ENCODE measurements at places on chromosomes 11 and 22.
A peak's percentile ranks its signal among the peaks of the same experiment; 100 is the strongest.

- DNase-seq = no peak
Observed at GRCh38 chr22:20296598-20296997, 23.3 kb downstream of the DGCR6L start.

- no peak for DNase-seq
Observed at GRCh38 chr11:68048681-68049508, 10.1 kb downstream of the TCIRG1 start.

- DNase-seq = no peak
Observed at GRCh38 chr11:46736615-46737014, 17.6 kb downstream of the F2 start.

- DNase-seq = no peak
Observed at GRCh38 chr11:22702031-22702430, 35.6 kb downstream of the GAS2 start.

DNA sequence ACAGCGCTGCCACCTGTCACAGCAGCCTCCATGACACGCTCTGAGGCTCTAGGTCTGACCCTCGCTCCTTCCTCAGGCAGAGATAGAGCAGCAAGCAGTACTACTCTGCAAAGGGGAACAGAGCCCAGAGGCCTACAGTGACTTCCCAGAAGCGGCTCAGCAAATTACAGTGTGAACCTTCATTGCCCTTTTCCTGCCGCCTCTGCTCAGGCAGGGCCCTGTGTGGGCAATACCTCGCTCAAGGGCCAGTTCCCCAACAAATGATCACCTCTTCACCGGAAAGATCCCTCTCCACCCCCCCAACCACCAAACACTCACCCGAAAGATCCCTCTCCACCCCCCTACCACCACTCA is 12.3 kb downstream of the KIAA0930 start:
- no peak for DNase-seq

DNA sequence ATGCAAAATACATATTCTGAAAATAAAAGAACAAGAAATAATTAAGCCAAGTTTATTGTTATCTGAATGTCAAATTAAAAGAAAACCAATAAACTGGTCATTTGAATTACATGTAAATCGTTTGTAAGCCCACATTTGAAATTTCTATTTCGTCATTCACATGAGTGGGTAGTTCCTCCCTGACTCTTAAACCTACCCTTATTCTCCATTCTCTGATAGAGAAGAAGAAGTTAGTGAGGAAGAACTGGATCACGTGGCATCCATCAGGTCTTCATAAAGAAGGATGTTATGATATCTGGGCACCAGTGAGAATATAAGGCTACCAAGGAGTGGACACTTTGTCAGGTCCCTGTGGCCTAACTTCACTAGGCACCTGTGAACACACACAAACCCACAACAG is 328.1 kb downstream of the OPCML start:
- DNase-seq = no peak

DNA sequence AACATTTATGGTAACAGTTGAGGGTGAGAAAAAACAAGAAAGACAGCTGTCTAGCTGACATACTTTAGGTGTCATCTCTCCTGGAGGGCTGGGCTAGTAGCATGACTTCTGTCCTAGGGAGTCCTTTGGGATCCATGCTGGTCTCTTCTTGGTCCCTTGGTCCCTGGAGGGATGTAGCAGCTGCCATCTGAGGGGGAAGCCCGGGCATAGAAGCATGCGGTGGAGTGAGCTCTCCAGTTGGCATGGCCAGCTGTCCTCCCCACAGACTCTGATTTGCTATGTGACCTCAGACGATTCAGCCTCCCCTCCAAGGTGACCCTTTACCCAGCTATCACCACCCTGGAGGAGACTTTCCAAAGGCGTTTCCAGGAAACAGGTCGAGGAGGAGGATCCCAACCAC is 28.7 kb downstream of the POU2F3 start:
- DNase-seq = no peak

GRCh38 chr22:46065691-46066454 is 84.5 kb upstream of the PPARA start:
- no peak for DNase-seq

GRCh38 chr22:23804781-23805291 is 18.1 kb downstream of the SMARCB1 start:
- no peak for DNase-seq

DNA sequence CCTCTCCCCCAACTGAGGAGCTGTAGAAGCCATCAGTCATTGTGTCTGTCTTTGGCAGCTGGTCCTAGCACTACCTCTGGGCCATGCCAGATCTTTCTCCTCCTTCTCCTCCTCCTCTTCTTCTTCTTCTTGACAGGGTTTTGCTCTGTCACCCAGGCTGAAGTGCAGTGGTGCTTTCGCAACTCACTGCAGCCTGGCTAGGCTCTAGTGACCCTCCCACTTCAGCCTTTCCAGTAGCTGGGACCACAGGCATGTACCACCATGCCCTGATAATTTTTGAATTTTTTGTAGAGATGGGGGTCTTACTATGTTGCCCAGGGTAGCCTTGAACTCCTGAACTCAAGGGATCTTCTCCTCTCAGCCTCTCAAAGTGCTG is 50.1 kb upstream of the SHANK2 start:
- no peak for DNase-seq

- no peak for DNase-seq
Observed at GRCh38 chr11:63667995-63668795, 3.0 kb downstream of the ATL3 start.

- peak; percentile 86 for DNase-seq
Observed at GRCh38 chr22:42079319-42080251, at the start of gene SMDT1. TSS of gene SMDT1 (plus strand) at chr22:42079700. CDS start at chr22:42079769, 69 bp downstream.

- DNase-seq = peak; percentile 8
Observed at GRCh38 chr11:65558002-65558929, at the start of gene LTBP3. TSS of gene LTBP3 (minus strand) at chr11:65558359. CDS start at chr11:65557959, 400 bp downstream.

DNA sequence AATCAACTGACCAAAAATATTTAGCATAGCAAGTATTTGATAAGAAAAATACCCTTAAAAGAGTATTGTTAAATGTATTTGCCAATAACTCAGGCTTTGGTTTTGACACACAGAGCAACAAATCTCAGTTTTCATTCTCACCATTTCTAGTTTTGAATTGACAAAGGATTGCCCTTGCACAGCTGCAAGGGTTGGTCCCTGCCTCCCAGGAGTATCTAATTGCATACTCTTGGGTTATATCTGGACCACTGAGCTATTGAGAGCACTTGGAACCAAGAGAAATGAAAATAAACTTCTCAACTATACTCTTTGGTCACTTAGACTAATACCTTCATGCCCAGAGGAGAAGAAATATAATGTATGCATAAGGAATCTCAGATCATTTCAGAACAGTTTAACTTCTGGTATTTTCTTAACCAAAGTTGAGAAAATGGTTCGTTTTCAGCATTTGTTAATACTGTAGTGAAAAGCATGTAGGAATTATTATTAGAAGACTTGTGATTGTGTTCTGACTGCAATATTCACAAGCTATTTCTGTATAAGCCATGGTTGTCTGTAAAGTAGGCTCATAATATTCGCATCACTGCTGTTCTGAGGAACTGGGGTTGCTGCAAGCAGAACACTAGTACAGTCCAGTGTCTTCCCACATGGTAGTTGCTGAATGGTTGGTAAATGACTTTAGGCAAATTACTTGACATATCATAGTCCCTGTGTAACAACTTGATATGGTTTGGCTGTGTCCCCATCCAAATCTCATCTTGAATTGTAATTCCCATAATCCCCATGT is 7.9 kb downstream of the C2CD3 start:
- no peak for DNase-seq

DNA sequence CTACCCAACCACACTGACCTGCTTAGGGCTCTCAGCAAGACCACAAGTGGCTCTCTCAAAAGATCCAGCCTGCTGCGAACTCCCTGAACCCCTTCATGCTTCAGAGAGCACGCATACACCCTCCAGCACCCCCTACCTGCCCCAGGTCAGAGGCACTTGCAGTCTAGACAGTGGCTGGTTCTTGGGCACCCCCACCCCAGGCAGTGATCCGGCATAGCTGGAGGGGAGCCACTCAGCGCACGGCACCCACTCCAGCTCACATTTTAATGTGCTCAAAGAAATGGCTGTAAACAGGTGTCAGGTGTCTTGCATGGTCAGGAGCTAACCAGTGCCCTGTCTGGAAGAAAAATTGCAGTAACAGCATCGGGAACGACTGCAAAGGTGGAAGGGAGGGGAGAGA is 140.8 kb downstream of the PKNOX2 start:
- no peak for DNase-seq

- no peak for DNase-seq
Observed at GRCh38 chr11:77724636-77725035, 87.0 kb upstream of the CLNS1A start.

GRCh38 chr11:110665689-110666465 is 46.4 kb downstream of the ARHGAP20 start:
- no peak for DNase-seq

- DNase-seq = peak; percentile 72
Observed at GRCh38 chr11:75204685-75205563, 35.6 kb upstream of the TPBGL start.

- DNase-seq = no peak
Observed at GRCh38 chr11:128830290-128831173, 36.6 kb downstream of the KCNJ1 start.

GRCh38 chr11:45041596-45041995 is 90.9 kb upstream of the TP53I11 start:
- no peak for DNase-seq

DNA sequence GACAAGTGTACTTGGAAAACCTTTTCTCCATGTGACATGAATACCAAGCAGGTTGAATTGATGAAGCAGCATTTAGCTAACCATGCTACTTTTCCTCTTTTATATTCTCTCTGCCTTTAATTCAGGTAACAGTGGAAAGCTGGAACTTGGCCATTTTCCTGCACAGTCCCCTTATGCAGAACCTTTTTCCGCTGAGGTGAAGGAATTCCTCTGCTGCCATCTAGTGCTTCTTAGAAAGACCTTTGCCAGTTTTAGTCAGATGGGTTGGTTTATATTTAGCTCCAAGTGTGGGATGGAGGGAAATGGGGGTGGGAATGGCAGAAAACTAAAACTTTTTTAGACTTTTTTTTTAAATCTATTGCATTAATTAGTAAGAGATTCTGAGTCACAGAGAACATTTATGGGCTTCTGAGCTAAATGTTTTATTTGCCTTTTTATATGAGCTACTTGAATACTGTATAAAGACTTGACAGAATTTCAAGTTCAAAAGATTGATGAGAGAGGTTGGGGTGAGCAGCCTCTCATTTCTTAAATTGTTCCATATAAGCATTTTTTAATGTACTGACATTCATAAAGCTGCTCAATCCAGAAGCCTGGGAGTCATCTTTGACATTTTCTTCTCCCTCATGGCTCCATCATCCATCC is 153.9 kb upstream of the ZC3H12C start:
- DNase-seq = no peak

GRCh38 chr11:6703247-6704063 is 20.3 kb upstream of the MRPL17 start:
- DNase-seq = no peak

DNA sequence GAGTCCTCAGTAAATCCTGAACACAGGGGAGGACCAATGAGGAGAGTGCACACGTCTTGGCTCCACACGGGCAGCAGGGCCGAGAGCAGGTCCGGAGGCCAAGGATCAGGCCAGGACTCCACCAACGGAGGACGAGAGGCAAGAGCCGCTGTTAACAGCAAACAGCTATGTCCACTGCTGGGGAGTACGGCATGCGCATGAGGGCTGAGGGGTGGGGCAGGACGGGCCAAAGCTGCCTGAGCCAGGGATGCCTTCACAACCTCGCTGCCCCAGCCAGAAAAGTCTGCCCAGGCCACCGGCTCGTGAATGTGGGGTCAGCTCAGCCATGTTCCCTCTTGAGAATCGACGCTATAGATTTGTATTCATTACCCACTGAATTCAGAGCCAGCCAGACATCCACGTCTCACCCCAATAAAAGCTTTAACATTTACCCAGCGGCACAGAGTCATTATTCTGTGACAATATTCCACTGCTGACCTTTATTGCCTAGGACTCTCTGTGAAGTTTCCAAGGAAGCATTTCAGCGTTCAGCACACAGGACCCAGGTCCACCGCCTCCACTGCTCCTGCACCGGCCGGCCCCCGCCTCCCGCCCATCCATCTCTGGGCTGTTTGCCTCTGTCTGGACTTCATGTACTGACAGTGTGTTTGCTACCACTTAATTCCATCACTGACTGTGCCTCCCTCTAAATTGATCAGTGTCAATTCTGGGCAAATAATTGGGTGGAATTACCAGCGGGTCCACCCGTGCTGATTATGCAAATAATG is 384.9 kb downstream of the SHANK2 start:
- no peak for DNase-seq

- no peak for DNase-seq
Observed at GRCh38 chr22:19797086-19798002, 36.8 kb downstream of the TBX1 start.

DNA sequence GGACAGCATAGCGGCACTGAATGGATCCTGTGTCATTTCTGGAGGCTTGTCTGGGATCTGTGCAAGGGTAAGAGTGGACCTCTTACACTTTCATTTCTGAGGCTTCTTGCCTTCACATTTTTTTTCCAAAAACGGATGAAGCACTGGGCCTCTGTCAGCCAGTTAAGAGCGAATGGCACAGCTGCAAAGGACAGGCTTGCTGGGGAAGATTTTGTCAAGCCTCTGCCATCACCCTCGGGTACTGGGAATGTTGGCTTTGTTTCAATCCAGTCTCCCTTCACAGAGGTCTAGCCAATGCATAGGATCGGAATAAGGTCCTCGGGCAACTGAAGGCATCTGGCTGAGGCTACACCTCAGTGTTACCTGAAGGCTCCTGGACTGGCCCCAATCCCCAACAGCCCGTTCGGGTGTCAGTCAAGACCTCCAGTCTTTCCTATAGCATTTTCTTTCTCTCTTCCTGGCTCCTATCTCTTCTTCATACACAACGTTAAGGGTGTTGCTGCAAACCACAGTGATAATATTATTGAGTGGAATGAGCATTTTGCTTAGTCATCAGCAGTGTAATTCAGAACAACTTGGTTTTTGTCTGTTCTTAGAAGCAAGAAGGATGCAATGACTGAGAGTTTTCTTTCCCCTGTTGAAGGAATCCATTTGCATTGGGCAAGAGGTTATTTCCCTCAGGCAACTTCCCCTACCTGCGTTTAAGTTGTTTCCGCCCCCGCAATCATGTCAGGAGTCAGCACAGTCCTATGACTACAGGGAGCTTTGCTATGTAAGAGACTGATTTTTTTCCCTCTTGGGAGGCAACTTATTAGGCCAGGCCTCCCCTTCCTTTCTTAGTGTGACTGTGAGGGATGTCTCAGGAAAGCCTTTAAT is 22.8 kb downstream of the NPAT start:
- DNase-seq = no peak

GRCh38 chr22:35697142-35697541 is 20.5 kb upstream of the APOL5 start:
- no peak for DNase-seq

Measured in NCI-H187 (cell line).